Gastrocnemius medialis (tissue), 4 donors: ENCODE measurements at places on chromosomes 16 and 17. TPM values are rescaled to one million over a fixed set of nuclear protein-coding genes. Genes with fewer than 3 reads are reported as not detected.

The ZMYND15 gene
- not detected for total RNA-seq

The PRSS33 gene
- not detected for total RNA-seq

The EVI2B gene
- total RNA-seq, result 2.1 TPM

The TAC4 gene
- not detected for total RNA-seq

GRCh38 chr16:77234611-77235010 lies 35.4 kb downstream of the SYCE1L start:
- no peaks in the 10 kb centered on the region for H3K27me3 ChIP-seq
- no peak for DNase-seq
- no peaks in the 10 kb centered on the region for H3K4me1 ChIP-seq

GRCh38 chr17:67137860-67138259 lies 93.5 kb downstream of the CACNG1 start:
- H3K27ac ChIP-seq, result no peak overlapping the region
- H3K4me3 ChIP-seq, result no peak overlapping the region
- DNase-seq, result no peak
- no peaks in the 10 kb centered on the region for H3K27me3 ChIP-seq
- no peaks in the 10 kb centered on the region for H3K36me3 ChIP-seq

DNA sequence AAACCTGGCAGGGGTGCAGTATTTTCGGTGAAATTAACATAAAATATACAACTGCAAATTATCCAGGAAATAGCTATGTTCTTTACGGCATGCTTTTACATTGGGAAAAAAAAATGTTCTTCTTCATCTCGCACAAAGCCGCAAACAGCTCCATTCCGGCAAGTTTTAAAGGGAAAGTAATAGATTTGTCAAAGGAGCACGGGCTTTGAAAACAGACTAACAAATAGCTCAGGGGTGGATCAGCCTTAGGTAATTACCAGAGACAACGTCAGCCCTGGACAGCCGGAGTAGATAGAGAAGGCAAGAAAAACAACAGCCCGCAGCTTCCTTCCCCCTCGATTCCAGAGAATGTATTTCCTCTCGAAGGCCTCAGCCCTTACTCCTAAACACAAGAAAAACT lies 222.5 kb downstream of the C16orf78 start:
- H3K27me3 ChIP-seq, result no peaks in the 10 kb centered on the region
- H3K4me1 ChIP-seq, result peaks cover 19% of the 10 kb centered on the region
- DNase-seq, result no peak
- H3K4me3 ChIP-seq, result peak overlapping the region; percentile 27
- H3K27ac ChIP-seq, result peak overlapping the region; percentile 14
- H3K36me3 ChIP-seq, result no peaks in the 10 kb centered on the region

- H3K4me3 ChIP-seq, result no peak overlapping the region
- no peaks in the 10 kb centered on the region for H3K36me3 ChIP-seq
- no peaks in the 10 kb centered on the region for H3K27me3 ChIP-seq
- H3K27ac ChIP-seq, result no peak overlapping the region
- DNase-seq, result no peak
Measured at GRCh38 chr16:7027401-7027800, 305.2 kb upstream of the RBFOX1 start.

DNA sequence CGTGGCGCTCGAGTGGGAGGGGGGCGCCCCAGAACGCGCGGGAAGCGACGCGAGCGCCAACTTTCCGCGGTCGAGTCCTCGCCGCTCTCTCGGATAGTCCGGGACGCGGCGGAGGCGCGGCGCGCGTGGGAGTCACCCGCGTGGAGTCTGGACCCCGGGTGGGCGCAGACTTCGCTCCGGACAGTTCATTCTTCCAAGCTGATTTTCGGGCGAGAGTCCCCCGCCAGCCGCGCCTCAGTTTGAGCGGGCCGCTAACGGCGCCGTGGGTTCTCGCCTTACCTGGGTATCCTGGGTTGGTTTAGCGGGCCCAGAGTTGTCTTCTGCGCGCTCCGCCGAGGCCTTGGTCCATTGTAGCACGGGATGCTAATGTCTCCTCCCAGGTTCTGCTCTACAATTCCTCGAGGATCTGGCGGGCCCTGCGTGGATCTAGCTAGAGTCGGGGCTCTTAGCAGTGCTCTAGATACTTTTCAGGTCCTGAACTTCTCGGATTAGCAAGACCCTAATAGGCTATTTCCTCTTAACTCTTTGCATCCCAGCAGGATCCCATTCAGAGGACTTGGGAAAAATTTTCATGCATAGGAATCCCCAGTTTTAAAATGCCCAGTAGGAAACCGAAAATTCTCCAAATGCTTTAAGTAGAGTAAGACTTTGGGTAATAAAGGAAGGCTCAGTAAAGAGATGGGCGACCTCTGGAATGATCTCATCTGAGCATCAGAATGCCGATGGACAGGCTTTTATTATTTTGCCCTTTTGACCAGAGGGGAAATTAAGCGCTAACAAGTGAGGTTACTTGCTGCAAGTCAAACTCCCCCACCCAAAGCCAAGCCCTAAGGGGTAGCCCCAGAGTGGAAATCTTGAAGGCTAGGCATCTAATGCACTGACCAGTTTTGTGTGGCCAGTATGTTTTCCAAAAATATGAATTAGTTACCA lies 537 bp upstream of the GJC1 start:
- peak overlapping the region; percentile 50 for H3K27ac ChIP-seq
- no peaks in the 10 kb centered on the region for H3K36me3 ChIP-seq
- H3K27me3 ChIP-seq, result peaks cover 56% of the 10 kb centered on the region
- peaks cover 7% of the 10 kb centered on the region for H3K4me1 ChIP-seq
- peak overlapping the region; percentile 53 for H3K4me3 ChIP-seq
